ENCODE measurements at places on chromosomes 16 and 17.
A peak's percentile ranks its signal among the peaks of the same experiment; 100 is the strongest.

GRCh38 chr16:31080756-31081419, 6.7 kb downstream of the ZNF646 start:
- DNase-seq = no peak

GRCh38 chr17:44193326-44194084, 6.2 kb downstream of the ATXN7L3 start:
- DNase-seq = no peak

- DNase-seq = peak; percentile 79
Observed at GRCh38 chr16:85553436-85554113, 59.5 kb upstream of the GSE1 start.

DNA sequence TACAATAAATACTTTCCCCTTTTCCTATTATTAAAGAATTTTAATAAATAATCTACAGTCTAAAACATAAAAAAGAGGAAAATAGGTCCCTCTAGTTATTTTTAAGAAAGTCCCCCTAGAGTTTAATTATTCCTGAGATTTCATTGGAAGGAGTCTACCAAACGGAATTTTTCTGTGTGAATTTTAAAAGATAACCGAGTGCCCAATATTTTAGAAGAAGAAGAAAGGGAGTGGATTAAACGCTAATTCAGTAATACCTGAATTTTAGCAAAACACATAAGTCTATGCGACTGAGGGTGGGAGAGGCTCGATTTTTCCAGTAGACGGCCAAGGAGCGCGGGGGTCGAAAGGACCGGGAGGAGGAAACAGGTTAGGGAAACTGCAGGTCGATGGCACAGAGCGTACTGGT, 2.2 kb downstream of the HOXB2 start:
- DNase-seq = no peak

GRCh38 chr17:3043737-3044365, 19.6 kb downstream of the OR1D5 start:
- DNase-seq = no peak

GRCh38 chr16:13178318-13178717, 276.9 kb downstream of the SHISA9 start:
- DNase-seq = no peak

DNA sequence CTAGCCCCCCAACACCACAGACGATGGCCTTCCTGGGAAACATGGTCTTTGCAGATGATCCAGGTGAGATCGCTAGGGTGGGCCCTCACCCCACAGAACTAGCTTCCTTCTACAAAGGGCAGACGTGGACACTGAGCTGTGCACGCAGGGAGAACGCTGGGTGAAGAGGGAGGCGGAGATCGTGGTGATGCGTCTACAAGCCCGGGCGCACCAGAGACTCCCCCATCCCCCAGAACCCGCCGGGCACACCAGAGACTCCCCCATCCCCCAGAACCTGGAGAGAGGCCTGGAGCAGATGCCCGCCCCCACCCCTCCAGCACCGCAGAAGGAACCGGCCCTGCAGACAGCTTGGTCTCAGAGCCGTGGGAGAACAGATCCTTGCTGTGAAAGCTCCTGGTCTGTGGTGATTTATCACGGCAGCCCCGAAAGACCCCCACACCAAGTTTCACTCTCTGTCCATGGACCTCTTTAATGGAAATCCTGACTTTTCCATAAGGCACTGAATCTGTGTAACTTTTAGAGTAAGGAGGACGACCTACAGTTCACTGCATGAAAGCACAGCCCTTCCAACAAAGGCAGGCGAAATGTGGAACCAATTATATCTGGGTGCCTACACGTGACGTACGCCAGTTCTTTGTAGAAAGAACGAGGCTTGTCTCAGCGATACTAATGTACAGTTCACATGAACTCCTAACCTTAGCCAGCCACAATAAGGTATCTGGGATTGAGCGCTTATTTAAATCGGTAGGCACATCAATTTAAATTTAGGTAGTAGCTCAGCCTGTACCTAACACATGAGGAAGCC, 88.5 kb downstream of the ANKRD11 start:
- DNase-seq = no peak

GRCh38 chr17:6402258-6402657, 32.7 kb downstream of the AIPL1 start:
- DNase-seq = no peak

DNA sequence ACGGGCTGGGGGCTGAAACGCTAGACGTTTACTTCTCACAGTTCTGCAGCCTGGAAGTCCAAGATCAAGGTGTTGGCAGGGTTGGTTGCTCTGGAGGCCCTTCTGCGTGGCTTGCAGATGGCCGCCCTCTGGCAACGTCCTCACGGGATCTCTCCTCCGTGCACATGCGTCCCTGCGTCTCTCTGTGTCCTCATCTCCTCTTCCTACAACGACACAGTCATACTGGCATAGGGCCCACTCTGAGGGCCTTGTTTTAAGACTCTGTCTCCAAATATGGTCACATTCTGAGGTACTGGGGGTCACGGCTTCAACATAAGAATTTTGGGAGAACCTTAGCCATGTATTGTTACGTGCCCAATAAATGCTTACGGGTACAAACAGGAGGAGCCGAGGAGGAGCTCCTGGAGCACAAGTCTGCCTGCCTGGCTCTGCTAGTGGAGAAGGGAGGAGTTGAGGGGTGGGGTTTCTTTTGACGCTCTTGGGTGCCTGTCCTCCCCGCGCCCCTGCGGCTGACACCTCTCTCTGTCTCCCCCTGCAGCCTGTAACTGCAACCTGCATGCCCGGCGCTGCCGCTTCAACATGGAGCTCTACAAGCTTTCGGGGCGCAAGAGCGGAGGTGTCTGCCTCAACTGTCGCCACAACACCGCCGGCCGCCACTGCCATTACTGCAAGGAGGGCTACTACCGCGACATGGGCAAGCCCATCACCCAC, 141.1 kb downstream of the NTN1 start:
- no peak for DNase-seq

- no peak for DNase-seq
Observed at GRCh38 chr16:89890200-89890599, 16.8 kb downstream of the TCF25 start.

GRCh38 chr17:55829995-55830612, 79.3 kb downstream of the PCTP start:
- DNase-seq = no peak

GRCh38 chr17:55159251-55159650, 105.5 kb upstream of the HLF start:
- no peak for DNase-seq

DNA sequence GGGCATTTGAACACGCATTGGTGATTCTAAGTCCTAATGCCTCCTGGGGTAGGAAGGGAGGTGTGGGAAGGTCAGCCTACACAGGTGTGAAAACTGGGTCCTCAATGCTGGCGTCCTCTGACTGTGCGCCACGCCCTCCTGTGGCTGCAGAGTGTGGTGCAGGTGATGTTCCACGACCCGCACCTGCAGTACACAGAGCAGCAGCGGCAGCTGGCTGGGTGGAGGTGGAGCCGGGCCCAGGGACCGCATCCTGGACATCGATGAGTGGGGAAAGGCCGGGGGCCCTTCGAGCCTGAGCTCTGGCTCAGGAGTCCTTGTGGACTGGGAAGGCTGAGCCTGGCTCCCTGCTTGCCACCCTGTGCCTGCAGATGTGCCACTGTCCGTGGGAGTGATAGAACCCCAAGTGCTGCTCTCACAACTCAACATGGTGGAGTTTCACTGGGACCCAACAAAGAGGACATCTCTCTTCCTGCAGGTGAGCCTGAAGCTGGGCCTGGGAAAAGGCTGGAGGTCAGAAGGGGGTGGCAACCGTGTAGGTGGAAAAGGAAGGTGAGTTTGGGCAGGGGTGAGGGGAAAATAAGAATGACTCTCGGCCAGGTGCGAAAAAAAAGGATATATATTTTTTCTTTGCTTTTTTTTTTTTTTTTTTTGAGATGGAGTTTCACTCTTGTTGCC, 14.0 kb upstream of the STAC2 start:
- peak; percentile 41 for DNase-seq

GRCh38 chr17:6757747-6758146, 1.9 kb downstream of the XAF1 start:
- no peak for DNase-seq

GRCh38 chr17:29158096-29158487, 22.1 kb downstream of the MYO18A start:
- DNase-seq = no peak

DNA sequence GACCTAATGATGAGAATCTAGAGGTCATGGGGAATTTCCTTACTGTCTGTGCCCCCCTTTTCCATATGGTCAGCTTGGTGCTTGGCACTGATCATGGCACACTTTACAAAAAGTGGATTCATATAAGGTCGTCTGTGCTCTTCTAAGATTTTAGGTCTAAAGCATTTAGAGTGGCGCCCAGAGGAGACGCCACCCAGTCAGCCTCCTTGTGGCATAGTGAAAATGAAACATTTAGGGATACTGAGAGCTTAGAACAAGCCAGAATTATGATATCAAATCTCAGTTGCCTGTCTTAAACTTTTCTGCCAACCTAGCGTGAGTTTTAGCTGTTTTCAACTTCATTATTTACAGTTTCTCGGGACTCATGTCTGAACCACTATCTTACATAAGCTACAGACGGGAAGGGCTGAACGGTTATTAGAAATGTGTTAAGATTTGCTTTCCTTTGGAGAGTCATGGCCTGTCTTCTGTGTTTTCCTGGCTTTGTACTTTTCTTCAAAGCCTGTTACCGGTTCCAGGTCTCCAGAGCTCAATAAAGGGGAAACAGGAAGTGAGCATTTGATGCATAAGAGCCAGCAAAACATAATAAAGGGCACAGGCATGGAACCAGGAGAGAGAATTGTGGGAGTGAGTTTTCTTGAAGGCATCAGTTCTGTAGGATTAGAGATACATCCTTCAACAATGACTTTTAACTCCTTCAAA, 13.7 kb downstream of the ZNRF1 start:
- no peak for DNase-seq

- no peak for DNase-seq
Observed at GRCh38 chr17:7755095-7755890, 37.7 kb downstream of the DNAH2 start.

- no peak for DNase-seq
Observed at GRCh38 chr16:23668225-23668624, 10.5 kb upstream of the PLK1 start.

- DNase-seq = no peak
Observed at GRCh38 chr16:30357085-30357714, 2.1 kb upstream of the CD2BP2 start.

GRCh38 chr16:6993544-6993943, 339.1 kb upstream of the RBFOX1 start:
- DNase-seq = no peak

DNA sequence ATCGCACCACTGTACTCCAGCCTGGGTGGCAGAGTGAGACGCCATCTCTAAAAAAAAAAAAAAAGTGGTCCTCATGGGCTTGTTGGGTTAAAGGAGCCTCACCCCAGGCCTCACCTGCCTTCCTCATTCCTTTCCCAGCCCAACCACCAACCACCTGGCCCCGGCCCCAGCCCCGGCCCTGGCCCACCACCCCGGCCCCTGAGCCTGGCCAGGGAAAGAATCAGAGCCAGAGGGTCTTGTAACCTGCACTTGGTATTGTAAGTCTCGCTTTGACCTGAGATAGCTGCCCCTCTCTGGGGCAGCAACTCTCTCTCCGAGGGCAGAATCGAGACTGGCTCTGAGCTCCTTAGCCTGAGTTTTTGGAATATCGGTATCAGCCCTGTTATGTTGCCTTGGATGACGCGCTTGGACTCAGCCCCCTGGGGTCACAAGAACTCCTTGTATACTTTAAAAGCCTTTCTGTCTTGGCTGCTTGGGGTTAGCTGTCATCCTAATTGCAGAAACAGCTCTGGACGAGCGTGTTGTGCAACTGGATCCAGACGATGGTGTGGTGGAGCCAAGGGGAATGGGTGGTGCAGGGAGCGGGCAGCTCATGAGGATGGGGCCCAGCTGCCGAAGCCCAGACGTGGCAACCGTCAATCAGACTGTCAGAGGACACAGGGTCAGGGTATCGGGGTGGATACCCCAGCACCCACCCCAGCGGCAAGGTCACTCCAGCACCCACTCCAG, 14.6 kb downstream of the SMTNL2 start:
- DNase-seq = no peak

- no peak for DNase-seq
Observed at GRCh38 chr17:18971801-18972200, 19.8 kb downstream of the SLC5A10 start.

DNA sequence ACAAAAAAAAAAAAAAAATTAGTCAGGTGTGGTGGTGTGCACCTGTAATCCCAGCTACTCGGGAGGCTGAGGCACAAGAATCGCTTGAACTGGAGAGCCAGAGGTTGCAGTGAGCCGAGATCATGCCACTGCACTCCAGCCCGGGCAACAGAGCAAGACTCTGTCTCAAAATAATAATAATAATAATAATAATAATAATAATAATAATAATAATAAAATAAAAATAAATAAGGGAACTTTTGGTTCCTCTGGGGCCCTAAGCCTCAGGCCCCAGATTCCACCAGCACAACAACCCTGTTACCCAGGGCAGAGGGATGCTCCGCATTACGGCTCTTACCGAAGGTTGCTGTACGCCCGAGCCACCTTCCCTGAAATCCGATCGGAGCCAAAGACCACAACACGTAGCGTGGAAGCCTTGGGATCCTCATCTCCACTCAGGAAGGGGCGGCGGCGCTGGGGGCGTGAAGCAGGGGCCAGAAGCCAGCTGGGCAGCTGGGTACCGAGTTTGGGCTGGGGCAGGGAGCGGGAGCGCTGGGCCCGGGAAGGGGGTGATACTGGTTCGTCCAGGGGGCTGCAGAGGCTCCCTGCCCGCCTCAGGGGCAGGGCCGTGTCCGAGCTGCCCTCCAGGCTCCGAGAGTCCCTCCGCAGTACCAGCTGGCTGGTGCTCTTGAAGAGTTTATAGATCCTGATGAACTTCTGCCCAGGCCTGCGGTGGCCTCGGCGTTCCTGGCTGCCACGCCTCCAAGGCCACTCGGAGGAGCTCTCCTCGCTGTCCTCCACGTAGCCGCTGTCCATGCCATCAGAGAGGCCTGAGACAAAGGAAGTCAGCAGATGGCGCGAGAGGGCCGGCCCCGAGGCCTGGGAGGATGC, 20.6 kb upstream of the PIK3R6 start:
- no peak for DNase-seq

DNA sequence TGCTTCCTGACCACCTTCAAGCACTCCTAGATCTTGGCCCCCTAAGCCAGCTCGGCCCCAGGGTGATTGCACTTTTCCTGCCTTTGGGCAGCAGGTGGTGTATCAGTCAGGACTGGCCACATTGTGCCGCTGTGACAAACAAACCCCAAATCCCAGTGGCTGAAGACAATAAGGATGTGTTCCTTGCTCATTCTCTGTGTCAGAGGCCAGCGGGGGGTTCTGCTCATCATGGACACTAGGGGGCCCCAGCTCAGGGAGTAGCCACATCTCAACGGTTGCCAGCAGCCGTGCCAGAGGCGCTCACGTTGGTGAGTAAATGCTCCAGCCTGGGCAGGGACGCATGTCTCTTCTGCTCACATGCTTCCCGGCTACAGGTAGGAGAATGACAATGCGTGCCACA, 60.4 kb downstream of the ZDHHC7 start:
- peak; percentile 20 for DNase-seq

- DNase-seq = peak; percentile 82
Observed at GRCh38 chr17:34368946-34369500, 6.0 kb upstream of the CCL1 start.

DNA sequence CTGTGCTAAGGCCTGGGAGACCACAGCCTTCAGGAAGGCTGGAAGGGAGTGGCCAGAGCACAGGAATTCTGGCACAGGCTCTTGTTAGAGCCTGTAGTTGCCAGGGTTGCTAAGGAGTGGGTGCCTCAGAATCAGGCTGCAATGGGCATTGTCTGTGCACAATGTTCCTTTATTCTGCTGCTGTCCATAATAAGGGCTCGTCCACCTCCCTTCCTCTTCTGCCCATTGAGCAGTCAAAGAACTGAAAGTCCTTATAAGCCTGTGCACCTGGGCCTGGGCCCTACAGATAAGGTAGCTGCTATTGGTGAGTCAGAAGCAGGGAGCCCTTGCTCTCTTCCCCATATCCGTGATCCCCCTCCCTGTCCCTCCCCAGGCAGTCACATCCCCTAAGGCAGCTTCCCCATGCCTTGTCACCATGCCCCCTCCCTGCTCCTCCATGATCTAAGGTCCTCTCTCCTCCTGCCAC, 5.4 kb upstream of the CNGB1 start:
- DNase-seq = no peak

Data from AML-193 (cell line).